Right kidney (tissue), 9 donors: ENCODE measurements at places on chromosomes 13 and 19.
A peak's percentile ranks its signal among the peaks of the same experiment; 100 is the strongest.

DNA sequence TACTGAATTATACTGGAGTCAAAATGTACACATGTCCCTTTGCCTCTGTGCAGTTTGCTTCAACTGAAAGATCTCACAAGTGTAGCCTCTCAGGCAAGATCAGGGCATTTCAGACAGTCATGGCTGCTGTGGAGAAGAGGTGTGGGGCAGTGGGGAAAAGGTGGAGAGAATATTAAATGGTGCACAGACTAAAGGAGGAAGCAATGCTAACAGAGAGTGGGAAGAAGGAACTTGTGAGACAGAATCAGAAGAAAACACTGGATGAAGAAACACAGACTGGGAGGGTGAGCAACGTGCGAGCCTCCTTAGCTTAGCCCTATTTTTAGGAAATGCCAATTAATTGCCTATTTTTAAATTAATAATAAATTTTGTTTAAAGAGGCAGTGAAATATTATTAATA, 49.6 kb upstream of the RAP2A start:
- no peak for DNase-seq

- DNase-seq, result no peak
These were observed 18.4 kb upstream of the CBY2 start for GRCh38 chr13:45683701-45684100.

DNA sequence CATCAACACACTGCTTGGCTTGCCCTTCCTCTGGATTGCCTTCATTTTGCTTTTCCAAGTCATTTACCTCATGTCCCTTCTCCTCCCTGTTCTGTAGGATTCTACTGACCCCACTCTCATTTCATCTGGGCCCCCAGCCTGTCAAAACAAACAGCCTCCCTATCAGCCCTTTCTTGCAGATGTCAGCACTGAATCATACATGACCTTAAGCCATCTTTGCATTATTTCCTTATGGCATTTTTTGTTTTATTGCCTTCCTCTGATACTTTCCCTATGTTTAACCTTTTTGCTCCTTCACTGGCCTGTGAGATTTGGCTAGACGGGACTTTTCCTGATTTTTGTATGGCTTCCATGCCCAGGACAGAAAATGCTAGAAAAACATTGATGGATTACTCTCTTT, 8.7 kb downstream of the LRCH1 start:
- DNase-seq, result no peak

DNA sequence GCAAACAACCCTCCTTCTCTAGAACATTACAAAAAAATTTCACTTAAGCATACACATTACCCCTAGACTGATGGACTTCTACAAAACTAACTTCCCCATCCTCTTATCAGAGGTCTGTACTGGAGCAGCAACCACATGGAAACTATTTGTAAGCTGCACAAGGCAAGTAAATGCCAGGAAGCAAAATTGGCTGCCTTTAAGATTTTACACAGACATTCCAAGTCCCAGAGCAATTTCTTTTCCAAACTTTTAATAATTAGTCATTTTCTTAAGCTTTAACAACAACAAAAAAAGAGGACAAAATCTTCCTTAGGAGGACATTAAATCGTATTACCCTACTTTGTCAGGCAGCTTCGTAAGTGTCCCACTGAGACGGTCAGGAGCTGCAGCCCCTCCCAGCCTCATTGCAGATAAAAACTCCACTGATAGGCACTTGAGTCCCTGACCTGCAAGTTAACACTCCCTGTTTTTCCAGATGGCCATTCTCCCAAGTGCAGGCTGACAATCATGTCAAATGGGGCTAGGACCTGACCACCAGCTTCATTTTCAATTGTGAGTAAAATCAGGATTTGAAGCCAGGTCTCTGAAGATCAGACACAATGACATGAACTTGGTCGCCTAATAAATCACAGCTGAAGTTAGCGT, 680.1 kb downstream of the DIAPH3 start:
- no peak for DNase-seq

GRCh38 chr19:19106056-19106551, 32.2 kb downstream of the TMEM161A start:
- DNase-seq, result no peak

DNA sequence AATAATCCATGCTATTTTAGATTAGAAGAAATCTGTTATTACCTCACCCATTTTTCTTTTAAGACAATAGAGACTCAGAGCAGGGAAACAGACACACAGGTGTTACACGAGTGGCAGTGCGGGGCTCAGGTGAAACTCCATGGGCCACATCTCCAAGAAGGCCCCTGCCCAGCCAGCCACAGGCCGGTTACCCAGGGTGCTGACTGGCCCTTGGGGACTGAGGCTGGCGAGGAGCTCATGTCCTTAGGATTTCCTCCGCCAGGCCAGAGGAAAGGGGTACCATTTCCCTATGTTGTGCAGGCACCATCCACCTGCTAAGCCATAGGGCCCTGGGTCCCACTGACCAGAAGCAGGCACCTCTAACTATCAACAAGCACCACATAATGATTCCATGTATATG, 10.6 kb downstream of the C19orf47 start:
- no peak for DNase-seq

DNA sequence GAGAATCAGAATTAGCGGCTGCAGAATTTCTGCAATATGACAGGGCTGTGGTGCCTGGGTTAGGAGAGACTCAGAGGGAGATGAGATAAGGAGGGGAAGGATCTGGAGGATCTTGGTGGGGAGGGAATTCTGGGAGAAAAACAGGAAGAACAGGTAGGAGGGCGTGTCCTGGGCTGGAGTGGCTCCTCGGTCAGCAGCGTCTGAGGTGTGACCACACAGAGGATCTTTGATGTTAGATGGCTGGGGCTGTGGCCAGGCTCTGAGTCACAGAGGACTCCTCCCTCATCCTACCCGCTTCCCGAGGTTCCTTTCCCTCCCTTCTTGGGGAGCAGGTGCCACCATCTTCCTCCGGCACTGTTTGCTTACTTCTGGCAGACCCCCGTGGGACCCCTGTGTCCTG, 6.4 kb upstream of the KLK6 start:
- DNase-seq, result no peak

GRCh38 chr19:9323919-9324583, at the start of gene ZNF559:
Gene ZNF559, plus strand, starts transcription at chr19:9324179. Its CDS starts 14,371 bp downstream, at chr19:9338550.
- peak; percentile 96 for DNase-seq

DNA sequence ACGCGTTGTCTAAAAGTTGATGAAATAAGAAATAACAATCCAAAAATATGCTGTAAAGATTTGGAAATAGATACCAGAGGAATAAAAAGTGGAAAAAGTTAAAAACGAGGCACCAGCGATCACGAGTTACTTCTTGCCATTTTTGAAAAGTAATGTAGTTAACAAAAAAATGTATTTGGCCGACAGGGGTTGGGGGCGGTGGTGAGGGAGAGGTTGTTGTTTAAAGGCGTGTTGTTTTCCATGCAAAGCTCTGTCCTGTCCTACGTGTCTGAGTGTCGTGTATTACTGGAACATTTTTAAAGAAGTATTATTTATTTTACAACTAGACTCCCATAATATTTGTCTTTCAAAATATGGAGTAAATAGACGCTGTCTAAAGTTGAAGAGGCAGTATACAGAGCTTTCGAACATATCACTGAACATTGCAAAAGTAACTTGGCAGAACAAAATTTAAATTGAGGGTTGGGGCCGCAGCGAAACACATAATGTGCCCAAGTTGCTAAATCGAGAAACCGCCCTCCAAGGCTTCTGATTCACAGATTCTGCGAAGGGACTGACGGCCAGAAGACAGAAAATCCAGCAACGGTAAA, 823 bp downstream of the FBXO17 start:
- no peak for DNase-seq

- no peak for DNase-seq
These were observed 31.9 kb downstream of the RFXAP start for GRCh38 chr13:36850790-36851438.

DNA sequence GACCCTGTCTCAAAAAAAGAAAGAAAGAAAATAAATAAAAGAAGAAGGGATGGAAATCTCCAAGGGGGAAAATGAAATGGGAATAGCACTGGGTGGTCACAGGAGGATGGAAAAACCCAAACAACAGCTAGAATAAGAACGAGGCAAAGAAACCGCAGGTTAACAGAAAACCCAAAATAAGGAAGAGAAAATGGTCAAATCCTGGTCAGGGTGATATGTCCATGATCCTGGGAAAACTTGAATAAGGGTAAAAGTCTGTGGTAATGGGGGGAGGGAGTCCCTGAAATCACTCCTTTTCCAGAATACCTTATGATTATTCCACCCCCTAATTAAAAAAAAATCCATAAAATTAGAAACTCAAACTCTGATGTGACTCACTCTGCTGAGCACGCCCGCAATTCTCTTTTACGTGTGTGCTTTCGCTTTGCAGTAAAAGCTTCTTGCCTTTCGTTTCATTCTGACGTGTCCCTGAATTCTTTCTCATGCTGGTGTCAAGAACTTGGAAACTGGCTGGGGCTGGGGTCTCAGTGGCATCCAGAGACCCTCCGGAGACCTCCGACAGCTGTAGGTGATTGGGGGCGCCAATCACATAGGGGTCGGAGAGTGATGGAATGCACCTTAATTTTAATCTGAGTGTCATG, 4.3 kb upstream of the NAXD start:
- no peak for DNase-seq

- DNase-seq, result no peak
These were observed 147.5 kb downstream of the VWA8 start for GRCh38 chr13:41813426-41813825.
